NCI-H2107 (cell line): ENCODE measurements at places on chromosomes 13 and 19.

DNA sequence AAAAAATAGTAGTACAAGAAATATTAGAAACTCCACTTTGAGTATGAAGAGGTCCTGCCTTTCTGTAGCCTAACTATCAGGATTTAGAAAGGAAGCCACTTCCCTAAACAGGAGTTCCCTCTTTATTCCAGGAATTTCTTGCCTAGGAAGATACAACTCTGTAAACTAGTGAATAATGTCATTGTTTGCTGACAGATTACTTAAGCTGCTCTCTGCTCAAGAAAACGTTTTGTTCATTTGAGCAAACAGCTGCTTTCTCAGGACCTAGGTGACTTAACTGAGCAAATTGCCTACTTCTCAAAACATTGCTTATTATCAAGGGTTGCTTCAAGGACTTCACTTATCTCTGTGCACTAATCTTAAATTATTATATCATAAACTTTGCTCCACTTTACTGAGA is 1419.4 kb upstream of the SLC10A2 start:
- DNase-seq = no peak

GRCh38 chr19:14056069-14056666 is 5.7 kb downstream of the PALM3 start:
- no peak for DNase-seq

- no peak for DNase-seq
These were observed 296.3 kb downstream of the KLF5 start for GRCh38 chr13:73355134-73355533.

GRCh38 chr19:47407417-47407774 is 11.9 kb downstream of the MEIS3 start:
- DNase-seq = no peak

- DNase-seq = peak; percentile 78
These were observed 165.0 kb downstream of the USP12 start for GRCh38 chr13:27006519-27007161.

GRCh38 chr19:50725218-50725910 is 2.2 kb downstream of the CLEC11A start:
- DNase-seq = no peak

- no peak for DNase-seq
These were observed 14.4 kb downstream of the MEF2B start for GRCh38 chr19:19155495-19156219.

GRCh38 chr13:113448885-113449692 is 4.2 kb downstream of the ADPRHL1 start:
- no peak for DNase-seq

- no peak for DNase-seq
These were observed 18.3 kb downstream of the VWA8 start for GRCh38 chr13:41942462-41943094.

GRCh38 chr13:99043831-99044231 is 66.0 kb upstream of the DOCK9 start:
- no peak for DNase-seq

- no peak for DNase-seq
These were observed 5.8 kb downstream of the EGLN2 start for GRCh38 chr19:40804783-40805242.

DNA sequence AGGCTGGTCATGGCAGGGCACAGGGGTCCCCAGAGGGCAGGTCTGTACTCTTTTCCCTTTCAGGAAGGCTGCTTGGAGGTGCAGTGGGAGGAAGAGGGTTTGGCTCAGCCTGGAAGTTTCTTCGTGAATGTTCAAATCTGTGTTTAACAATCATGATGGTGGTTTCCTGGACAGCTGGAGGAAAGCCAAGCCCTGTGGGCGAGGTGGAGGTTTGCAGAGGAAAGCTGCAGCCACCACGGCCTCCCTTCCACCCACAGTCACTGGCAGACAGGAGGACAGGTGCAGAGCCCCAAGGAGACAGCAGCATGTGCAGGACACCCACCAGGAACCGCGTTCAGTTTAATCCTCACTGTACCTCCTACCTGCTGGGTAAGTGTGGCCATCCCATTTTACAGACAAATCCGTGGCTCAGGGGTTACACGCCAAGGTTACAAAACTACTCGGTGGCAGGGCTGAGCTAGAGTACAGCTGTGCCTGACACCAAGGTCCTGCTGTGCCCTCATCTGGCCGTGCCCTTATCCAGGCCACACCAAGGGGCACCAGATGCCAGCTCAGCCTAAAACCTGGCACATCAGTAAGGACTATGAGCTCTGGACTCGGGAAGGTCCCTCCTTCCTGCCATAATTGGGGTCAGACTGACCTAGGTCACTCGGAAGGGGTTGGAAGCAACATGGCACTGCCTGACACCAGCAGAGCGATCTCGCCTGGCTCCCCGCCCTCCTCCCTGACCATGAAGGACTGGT is 34.1 kb downstream of the SUGP2 start:
- no peak for DNase-seq

GRCh38 chr13:51148952-51149573 is 38.0 kb upstream of the C13orf42 start:
- peak; percentile 54 for DNase-seq

- DNase-seq = no peak
These were observed 34.8 kb downstream of the IL12RB1 start for GRCh38 chr19:18051887-18052286.

- DNase-seq = no peak
These were observed 364.9 kb downstream of the OXGR1 start for GRCh38 chr13:96629331-96629730.

DNA sequence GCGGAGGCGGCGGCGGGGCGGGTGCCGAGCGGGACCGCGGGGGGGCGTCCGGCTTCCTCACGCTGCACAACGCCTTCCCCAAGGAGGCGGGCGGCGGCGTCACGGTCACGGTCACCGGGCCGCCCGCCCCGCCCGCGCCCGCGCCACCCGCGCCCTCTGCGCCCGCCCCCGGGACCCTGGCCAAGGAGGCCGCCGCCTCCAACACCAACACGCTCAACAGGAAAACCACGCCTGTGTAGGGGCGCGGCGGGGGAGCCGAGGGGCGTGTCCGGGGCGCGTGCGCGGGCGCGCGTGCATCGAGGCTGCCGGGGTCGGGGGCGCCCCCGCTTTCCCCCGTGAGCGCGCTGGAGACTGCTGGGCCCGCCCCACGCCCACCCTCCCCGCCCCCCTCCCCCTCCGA is 8.8 kb upstream of the CACNG6 start:
- DNase-seq = no peak

GRCh38 chr19:980133-980998 is 3.8 kb upstream of the WDR18 start:
- DNase-seq = no peak

- DNase-seq = peak; percentile 64
These were observed 2.8 kb downstream of the PTGER1 start for GRCh38 chr19:14472202-14472938.

- DNase-seq = no peak
These were observed 9.6 kb downstream of the ATP11A start for GRCh38 chr13:112699322-112699918.

- DNase-seq = no peak
These were observed 4.4 kb downstream of the JAK3 start for GRCh38 chr19:17843292-17843827.

DNA sequence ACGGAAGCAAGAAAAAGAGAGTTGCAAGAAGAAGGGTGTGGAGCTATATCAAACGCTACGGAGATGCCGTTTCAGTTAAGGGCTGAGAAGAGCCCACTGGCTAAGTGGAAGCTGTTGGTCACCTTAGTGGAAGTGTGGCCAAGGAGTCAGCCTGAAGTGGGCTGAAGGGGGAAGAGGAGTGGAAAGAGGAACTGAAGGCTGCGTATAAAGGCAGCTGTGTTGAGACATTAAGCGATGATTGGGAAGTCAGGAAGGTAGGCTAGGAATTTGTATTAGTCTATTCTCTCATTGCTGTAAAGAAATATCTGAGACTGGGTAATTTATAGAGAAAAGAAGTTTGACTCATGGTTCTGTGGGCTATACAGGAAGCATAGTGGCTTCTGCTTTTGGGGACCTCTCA is 14.1 kb upstream of the FRY start:
- DNase-seq = no peak

DNA sequence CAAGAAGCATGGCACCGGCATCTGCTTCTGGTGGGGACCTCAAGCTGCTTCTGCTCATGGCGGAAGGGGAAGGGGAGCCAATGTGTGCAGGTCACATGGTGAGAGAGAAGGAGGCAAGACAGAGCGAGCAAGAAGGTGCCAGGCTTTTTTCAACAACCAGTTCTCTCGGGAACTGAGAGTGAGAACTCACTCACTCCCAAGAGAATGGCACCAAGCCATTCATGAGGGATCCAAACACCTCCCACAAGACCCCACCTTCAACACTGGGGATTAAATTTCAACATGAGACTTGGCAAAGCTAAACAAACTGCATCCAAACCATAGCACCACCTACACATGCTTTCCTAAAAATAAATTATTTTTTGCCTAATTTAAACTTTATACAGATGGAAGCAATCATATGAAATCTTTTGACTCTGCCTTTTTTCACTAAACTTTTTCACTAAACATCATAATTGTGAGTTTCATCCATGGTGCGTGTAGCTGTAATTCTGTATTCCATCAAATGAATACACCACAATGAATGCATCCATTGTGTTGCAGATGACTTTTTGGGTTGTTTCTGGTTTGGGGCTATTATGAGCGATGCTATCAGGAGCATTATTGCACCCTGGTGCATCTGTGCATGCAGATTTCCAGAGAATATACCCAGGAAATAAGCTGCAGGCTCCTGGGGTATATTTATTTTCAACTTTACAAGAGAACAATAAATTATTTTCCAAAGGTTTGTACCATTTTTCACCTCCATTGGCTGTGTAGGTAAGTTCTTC is 14.6 kb upstream of the IPO5 start:
- no peak for DNase-seq

DNA sequence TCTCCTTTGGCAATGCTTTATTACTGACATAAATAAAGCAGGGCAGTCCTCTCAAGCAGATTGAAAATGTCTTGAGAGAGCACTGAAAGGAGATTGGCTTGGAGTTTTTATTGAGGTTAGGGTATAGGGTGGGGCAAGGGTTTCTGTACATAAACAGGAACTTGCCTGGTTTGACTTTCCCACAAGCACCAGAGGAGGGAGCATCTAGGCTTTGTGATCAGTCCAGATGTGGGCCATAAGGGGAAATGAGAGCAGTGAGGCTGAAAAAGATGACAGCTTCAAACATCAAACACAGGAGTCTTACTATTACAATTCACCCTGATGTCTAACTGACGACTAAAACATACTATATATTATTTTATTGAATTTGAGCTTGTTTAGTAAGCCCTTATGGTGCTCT is 260.9 kb downstream of the MTUS2 start:
- DNase-seq = no peak

DNA sequence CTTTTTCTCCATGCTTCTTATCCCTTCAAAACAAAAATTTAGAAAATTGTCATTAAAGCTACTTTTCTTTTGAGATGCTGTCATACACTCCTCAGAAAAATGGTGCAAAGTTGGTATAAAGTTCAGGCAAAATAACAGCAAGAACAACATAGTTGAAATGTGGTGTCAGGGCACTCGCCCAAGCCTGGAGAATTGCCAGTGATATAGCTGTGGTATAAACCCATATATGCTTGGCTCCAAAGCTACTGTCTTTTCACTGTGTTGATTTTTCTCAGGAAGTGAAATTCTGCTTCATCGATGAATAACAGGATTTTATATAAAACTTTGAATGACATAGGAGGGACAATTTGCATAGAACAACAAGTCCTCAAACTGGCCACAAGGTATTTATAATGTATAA is 2532.9 kb downstream of the PCDH9 start:
- DNase-seq = no peak

GRCh38 chr19:31902821-31903220 is 442.6 kb upstream of the ZNF507 start:
- no peak for DNase-seq

- DNase-seq = no peak
These were observed 149.9 kb upstream of the HTR2A start for GRCh38 chr13:47046706-47047105.

- DNase-seq = no peak
These were observed 721 bp downstream of the TNFSF11 start for GRCh38 chr13:42574435-42575311.

GRCh38 chr19:3698974-3699740 is 1.1 kb downstream of the PIP5K1C start:
- DNase-seq = no peak

GRCh38 chr19:5864725-5865486 is 5.4 kb downstream of the FUT5 start:
- no peak for DNase-seq

DNA sequence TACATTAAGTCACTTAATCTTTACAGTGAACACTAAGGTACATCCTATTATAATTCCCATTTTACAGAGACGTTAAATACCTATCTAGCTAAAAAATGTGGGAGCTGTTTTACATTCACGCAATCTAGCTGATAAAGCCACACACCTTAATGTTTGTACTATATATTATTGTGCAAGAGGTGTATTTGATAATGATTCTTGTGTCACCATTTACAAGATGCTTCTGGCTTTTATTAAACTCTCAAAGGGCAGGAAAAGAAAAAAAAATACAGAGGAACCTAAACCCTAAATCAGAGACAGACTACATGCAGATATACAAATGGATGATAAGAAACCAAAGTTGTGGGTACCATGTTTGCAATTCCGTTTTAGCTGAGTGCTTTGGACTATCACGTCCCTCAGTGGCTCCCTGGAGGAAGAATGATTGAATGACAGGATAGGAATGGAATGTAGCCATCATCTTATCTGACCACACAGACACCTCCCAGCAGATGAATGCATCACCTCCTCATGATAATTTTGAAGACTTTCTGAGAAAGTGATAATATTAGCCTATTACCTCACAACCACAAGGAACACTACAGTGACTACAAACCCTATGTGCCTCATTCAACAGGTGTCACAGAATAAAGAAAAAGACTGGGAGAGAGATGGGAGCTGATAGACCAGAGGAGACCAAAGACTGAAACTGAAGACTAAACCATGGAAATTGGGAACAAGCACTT is 230.5 kb upstream of the SERP2 start:
- no peak for DNase-seq

- no peak for DNase-seq
These were observed 715.3 kb downstream of the OLFM4 start for GRCh38 chr13:53743906-53744305.
